ENCODE measurements at places on chromosomes 7 and 10.

GRCh38 chr7:116439841-116440549 lies 59.5 kb upstream of the CAV2 start:
- DNase-seq: no peak

DNA sequence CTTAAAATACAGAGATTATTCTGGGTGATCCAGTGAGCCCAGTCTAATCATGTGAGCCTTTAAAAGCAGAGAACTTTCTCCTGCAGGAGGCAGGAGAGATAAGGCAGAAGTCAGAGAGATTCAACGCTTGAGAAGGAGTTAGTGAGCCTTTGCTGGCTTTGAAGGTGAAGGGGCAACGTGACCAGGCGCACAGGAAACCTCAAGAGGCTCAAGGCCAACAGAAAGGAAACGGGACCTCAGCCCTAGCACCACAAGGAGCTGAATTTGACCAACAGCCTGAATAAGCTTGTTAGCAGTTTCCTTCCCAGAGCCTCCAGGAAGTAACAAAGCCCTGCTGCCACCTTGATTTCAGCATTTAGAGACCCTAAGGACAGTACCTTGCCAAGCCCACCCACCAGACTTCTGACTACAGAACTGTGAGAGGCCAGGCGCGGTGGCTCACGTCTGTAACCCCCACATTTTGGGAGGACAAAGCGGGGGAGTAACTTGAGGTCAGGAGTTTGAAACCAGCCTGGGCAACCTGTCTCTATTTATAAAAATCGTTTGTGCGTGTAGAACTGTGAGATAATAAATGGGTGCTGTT lies 87.3 kb upstream of the KAT6B start:
- peak; percentile 19 for DNase-seq

DNA sequence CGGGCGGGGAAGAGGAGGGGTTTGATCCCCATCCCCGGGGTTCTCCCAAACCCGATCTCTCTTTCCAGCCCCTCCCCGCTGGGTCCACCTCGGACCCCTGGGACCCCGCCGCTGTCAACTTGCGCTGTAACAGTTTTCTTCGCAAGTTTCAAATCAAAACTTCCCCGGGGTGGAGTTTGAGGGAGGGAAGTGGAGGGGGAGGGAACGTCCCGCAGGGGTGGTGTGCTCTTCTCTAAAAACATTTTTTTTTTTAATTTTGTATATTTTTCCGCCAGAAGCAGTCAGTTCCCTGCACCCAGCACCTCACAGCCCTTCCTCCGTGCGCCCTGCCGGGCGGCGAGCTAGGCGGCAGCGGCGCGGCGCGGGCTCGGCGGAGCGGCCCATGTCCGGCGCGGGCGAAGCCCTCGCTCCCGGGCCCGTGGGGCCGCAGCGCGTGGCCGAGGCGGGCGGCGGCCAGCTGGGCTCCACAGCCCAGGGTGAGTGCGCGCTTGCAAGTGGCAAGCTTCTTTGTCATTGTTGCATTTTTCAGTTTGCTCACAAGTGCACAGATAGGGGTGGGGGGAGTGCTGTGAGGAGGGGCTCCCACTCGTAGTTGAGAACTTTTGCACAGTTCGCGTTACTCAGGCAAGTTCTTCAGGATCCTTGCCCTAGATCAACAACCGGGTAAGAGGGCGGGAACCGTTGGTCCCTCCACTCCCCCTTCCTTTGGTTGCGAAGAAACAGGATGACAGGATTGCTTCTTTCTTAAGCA lies 933 bp downstream of the MDFIC start:
- DNase-seq: peak; percentile 59

DNA sequence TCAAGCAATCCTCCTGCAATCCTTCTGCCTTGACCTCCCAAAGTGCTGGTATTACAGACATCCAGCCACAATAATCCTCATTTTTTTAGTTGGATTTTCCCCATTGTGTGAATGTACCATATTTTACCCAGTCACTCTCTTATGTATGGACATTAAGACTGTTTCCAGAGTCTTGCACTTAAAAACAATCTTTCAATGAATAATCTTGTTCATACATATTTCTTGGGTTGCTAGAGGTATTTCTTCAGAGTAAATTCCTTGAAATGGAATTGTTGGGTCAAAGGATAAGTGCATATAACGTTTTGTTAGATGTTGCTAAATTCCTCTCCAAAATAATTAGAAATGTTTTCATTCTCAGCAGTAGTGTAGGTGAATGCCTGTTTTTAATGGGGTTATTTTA lies 283.1 kb upstream of the KAT6B start:
- no peak for DNase-seq

GRCh38 chr10:45557275-45557905 lies 115.2 kb downstream of the ZFAND4 start:
- DNase-seq: no peak

- no peak for DNase-seq
Measured at GRCh38 chr10:26410356-26410755, 27.8 kb upstream of the APBB1IP start.

Data from stromal cell of bone marrow (primary cell).